NCI-H1930 (cell line): ENCODE measurements at places on chromosomes 3 and 15.

- no peak for DNase-seq
Measured at GRCh38 chr3:63126530-63126929, 151.6 kb upstream of the SYNPR start.

GRCh38 chr3:129289201-129289921 is 10.7 kb downstream of the HMCES start:
- DNase-seq = no peak

- DNase-seq = peak; percentile 6
Measured at GRCh38 chr3:121995161-121996137, 26.6 kb downstream of the ILDR1 start.

GRCh38 chr3:76026379-76026778 is 241.0 kb upstream of the ZNF717 start:
- DNase-seq = no peak

DNA sequence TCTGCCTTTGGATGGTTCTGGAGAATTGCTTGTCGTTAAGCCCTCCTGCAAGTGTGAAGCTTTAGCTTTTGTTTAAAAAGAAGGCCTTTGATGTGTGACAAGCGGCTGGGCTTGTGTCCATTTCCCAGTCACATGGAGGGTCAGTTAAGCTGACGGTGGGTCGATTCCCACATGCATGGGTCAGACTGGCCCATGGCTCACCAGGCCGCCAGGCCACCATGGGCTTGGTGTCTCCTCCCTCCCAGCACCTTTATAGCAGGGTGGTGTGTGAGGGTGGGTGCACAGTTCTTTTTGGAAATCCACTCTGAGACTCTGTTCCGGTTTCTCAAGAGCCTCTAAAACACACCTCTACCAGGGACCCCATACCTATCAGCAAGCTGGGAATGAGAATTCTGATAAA is 67.2 kb downstream of the SCN5A start:
- no peak for DNase-seq

- no peak for DNase-seq
Measured at GRCh38 chr3:141963301-141963700, 86.9 kb downstream of the ATP1B3 start.

DNA sequence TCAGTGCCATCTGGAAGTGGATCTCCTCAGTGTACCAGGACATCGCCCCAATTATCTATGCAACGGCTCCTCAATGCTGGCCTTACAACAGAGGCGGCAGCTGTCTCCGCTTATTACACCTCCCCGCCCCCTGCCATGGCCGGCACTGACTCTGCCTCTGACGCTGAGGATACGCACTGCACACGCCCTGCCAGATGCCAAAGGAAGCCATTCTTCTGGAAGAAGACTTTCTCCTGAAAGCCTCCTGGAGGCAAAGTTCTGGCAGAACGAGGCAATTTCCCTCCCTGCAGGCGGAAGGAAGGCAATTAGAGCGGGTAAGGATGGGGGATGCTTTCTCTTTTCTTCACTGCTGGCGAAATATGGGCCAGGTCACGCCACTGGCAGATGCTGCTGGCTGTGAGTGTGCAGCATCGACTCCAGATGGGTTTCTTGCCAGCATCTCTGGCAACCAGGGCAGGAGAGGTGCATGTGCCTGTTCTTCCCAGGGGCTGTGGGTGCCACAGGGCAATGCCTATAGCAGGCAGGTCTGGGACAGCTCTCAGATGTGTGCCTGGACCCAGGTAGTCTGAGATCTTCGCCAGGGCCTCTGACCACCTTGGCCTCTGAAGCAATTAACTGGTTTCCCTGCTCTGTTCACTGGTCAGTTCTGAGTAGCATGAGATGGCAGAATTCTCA is 62.2 kb upstream of the MRPS22 start:
- DNase-seq = no peak

GRCh38 chr3:57622362-57622761 is 25.2 kb upstream of the ARF4 start:
- no peak for DNase-seq

GRCh38 chr15:54687628-54688027 is 509.1 kb downstream of the RSL24D1 start:
- no peak for DNase-seq

DNA sequence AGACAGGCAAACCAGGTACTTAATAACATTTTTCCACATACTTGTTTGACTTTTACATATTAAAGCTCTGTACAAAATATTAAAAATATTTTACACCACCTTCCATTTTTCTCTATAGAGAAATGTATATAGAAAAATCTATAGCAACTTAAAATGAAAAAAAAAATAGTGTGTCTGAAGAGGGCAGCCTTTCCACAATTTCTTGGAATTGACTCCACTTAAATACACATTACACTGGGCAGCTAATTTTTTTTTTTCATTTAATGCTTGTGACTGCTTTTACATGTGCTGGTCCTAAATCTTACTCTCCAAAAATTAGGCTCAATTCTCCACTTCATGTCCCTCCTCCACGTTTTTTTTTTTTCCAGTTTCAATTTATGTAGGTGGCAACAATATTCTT is 427.0 kb upstream of the RBMS3 start:
- DNase-seq = no peak

- DNase-seq = no peak
Measured at GRCh38 chr15:64354688-64355344, 1.2 kb downstream of the CSNK1G1 start.

DNA sequence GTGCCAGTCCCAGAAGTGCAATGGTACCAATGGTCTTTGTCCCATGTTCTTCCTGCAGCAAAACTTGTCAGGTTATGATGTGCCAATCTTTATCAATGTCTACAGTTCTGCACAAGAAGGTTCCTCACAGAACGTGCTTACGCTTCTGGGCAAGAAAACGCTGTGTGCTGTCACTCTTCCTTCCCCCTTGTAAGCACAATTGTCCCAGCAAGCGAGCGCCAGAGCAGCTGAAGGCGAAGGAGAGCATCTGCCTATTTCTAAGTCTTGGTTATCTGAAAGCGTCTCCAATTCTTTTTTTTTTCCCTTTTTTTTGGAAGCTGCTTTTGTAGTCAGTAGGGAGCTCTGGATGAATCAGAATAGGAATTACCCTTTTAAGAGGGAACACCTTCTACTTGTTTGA is 514.4 kb downstream of the FGF12 start:
- DNase-seq = no peak

GRCh38 chr3:13877911-13878280 is 2.0 kb downstream of the WNT7A start:
- no peak for DNase-seq

DNA sequence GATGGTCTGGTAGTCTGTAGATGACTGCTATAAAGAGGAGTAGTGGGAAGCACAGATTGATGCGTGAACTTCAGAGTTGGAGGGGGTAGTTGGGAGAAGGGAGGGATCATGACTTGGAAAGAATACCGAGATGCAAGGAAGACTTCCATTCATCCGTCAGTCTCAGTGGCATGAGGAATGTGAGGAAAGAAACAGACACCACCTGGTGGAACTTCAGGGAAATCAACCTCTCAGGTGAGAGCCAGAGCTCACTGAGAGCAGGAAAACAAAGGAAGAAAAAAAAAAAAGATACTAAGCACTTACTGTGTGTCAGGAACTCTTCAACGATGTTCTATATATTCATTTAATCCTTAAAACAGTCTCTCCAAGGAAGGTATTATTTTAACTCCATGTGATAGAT is 172.4 kb downstream of the OXSM start:
- DNase-seq = no peak

- no peak for DNase-seq
Measured at GRCh38 chr3:65938147-65938546, 100.6 kb downstream of the MAGI1 start.

DNA sequence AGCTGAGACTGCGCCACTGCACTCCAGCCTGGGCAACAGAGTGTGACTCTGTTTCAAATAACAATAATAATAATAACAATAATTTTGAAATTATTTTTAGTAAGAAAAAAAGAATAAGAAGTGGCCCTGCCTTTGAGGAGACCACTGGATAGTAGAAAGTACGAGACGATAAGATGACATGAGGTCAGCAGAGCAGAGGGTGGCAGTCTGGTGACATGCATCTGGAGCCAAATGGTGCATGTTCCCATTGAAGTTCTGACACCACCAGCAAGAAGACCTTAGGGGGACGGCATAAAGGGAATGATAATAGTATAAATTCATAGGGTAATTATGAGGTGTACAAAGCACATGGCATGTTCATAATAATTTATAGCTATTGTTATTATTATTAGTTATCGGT is 542.2 kb upstream of the TBL1XR1 start:
- no peak for DNase-seq

- no peak for DNase-seq
Measured at GRCh38 chr3:72959336-72959735, 37.3 kb upstream of the PPP4R2 start.

- DNase-seq = no peak
Measured at GRCh38 chr3:138148503-138148902, 16.3 kb upstream of the A4GNT start.

- DNase-seq = no peak
Measured at GRCh38 chr3:160450846-160451245, 1.3 kb upstream of the TRIM59 start.

- DNase-seq = no peak
Measured at GRCh38 chr3:126131881-126132750, 48.2 kb upstream of the SLC41A3 start.

DNA sequence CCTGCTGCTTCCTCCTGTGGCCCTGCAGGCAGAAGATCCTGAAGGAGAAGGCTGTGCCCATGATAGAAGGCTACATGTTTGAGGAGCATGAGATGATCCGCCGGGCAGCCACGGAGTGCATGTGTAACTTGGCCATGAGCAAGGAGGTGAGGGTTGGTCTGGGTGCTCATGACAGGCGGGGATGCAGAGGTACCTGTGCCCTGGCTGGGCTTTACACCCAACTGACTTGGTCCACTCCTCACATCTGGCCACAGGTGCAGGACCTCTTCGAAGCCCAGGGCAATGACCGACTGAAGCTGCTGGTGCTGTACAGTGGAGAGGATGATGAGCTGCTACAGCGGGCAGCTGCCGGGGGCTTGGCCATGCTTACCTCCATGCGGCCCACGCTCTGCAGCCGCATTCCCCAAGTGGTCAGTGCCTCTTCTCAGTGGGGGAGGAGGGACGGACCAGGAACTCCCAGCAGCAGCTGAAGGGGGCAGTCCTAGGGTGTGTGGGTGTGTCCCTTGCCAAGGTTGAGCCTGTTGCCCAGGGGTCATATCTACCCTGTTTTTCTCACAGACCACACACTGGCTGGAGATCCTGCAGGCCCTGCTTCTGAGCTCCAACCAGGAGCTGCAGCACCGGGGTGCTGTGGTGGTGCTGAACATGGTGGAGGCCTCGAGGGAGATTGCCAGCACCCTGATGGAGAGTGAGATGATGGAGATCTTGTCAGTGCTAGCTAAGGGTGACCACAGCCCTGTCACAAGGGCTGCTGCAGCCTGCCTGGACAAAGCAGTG is 1.6 kb upstream of the RCCD1 start:
- no peak for DNase-seq

GRCh38 chr3:59440285-59441028 is 390.6 kb upstream of the CFAP20DC start:
- no peak for DNase-seq

- no peak for DNase-seq
Measured at GRCh38 chr15:84795186-84795585, 22.0 kb upstream of the ALPK3 start.

DNA sequence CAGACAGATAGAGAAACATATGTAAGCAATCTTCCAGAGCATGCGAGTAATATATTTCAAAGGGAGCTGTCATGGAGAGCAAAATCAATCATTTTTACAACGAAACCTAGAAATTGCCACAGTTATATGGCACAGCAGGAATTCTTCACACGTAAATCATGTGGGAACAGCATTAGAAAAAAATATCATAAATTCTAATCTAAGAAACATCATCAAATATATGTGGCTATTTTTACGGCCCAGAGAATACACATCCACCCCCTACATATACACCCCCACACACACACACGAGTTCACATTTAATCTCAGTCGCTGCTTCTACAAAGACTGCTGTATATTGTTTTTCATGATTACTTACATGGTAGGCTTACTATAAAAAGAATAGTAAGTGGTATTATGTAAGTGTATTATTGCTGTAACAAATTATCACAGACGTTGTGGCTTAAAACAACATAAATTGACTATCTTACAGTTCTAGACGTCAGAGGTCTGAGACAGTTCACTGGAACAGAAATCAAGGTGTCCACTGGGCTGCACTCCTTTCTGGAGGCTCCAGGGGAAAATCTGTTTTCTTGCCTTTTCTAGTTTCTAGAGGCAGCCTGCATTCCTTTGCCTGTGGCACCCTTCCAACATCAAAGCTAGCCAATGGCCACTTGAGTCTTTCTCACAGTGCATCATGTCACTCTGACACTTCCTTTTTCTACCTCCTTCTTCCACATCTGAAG is 363.3 kb downstream of the ULK4 start:
- no peak for DNase-seq

DNA sequence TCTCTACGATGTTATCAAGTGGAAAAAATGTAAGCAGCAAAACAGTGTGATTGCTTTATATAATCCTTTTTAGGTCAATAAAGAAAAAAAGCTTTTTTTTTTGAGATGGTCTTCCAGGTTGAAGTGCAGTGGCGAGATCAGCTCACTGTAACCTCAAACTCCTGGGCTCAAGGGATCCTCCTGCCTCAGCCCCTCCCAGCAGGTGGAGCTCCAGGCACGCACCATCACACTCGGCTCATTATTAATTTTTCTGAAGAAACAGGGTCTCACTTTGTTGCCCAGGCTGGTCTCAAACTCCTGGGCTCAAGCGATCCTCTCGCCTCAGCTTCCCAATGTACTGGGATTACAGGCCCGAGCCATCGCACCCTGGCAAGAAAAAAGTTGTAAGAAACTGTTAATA is 17.3 kb downstream of the RNF168 start:
- no peak for DNase-seq

GRCh38 chr3:182782149-182782548 is 11.2 kb upstream of the ATP11B start:
- DNase-seq = no peak

DNA sequence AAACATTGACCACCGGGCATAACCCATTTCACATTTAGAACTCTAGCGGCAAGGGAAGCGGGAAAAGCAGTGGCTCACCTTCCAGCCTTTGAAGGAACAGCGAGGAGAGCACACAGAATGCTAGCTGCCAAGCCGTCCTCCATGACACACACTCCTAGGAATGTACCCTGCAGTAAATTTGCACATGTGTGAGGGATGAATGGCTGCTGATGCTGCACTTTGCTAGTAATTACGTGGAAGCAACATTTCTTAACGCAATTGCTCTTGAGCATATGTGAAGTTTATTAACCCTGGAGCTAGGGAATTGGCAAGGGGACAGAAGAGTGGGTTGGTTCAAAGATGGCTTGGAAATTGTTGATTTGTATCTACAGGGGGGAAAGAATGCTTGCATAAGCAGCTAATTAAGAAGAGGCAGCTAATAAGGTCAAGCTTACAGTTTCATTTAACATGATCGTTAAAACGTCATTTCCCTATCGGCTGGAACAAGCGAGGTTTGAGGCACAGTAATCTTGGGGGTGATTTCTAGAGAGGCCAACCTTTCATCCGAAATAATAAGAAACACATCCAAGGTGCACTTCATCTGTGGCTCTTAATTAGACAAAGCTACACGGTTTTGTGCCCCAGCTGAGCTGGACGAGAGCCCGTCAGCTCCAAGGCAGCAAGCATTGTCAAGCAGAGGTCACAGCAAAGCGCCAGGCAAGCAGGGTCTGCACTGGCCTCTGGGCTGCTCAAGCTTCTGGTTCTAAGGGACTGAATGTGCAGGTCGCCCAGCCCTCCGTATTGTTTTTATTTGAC is 123.4 kb downstream of the CHSY1 start:
- DNase-seq = no peak
